Occipital lobe (tissue), 3 donors: ENCODE measurements at places on chromosomes 13 and 19.

DNA sequence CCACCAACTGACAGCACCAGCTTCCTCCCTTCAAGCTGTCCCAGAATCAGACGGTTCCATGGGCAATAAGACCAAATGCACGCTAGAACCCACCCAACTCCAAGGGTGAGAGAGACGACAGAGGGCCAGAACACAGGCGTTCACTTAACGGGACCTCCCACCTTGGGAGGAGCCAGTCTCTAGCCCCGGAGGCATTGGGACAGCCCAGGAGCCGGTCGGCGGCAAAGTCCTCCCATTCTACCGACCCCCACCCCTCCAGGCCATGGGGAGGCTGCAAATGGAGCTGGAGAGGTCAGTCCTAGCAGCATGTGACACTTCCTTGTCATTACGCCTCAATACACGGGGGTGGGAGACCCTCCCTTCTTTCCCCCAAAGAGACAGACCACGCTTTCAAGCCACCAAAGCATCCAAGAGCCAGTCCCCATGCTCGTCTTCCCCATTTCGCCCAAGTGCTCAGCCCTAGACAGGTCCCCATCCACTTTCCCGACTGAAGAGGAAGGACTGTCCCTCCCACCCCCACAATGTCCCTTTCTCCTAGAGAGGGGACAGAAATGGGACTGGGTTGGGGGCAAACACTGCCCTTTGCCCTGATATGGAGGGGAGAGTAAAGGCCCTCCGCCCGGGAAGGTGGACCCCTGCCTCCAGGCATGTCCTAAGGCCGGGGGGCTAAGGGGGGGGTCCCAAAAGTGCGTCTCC is 964 bp downstream of the KHSRP start:
- DNase-seq: no peak

- no peak for DNase-seq
These were observed 31.0 kb upstream of the MBNL2 start for GRCh38 chr13:97191142-97191541.

GRCh38 chr19:11191273-11191755 is 6.0 kb downstream of the KANK2 start:
- no peak for DNase-seq

GRCh38 chr19:17275441-17276175 is 6.1 kb upstream of the ANKLE1 start:
- no peak for DNase-seq

DNA sequence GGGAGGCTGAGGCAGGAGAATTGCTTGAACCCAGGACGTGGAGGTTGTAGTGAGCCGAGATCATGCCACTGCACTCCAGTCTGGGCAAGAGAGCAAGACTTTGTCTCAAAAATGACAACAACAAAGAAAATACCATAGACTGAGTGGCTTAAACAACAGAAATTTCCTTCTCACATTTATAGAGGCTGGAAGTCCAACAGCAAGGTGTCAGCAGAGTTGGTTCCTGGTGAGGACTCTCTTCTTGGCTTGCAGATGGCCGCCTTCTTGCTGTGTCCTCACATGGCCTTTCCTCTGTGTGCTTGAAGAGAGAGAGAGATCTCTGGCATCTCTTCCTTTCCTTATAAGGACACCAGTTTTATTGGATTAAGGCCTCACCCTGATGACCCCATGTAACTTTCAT is 56.1 kb upstream of the ADGRE5 start:
- DNase-seq: no peak

DNA sequence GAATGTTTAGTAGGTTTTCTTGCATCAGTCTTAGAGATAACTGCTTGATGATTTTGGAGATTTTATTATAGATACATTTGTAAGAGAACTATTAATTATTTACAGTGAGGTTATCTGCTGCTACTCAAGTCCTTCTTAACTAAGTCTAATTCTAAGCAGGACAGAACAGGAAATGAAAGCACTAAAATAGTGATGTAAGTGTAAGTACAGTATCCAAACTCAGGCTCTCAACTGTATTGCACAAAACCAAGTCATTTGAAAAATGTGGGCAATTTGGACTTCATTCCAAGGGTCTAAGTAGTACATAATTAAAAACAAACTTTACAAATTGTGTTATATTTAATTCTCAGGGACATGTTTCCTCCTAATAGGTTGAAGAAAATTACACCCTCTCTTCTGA is 417.1 kb downstream of the ITGBL1 start:
- no peak for DNase-seq

DNA sequence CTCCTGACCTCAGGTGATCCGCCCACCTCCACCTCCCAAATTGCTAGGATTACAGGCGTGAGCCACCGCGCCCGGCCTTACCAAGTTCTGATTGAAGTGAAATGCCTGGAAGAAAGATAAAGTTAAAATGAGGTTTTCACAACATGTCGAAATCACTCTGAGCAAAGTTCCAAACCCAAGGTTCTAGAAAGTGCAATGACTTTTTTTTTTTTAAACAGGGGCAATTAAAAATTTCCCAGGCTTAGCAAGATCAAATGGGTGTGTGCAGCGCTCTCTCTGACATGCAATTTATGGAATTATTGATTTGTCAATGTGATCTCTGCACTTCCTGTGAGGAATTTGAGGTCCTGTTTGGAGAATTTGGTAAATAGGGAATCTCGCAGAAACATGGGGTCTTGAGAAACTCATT is 12.8 kb upstream of the MAP2K2 start:
- no peak for DNase-seq

DNA sequence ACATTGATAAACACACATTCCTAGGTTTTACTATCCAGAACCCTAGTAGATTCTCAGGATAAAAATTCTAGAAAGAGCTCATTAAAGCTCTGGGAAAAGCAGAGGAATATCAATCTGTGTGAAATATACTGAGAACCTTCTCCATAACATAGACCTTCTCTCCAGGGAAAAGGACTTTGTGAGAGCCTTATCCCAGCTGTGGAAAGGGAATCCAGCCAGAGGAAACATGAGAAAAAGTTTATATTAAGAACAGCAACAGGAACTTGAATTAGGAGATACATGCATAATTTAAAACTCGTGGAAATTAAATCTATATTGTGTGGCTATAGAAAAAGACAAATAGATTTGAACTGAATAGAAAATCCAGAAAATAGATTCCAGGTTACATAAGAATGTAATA is 1639.9 kb downstream of the EFNB2 start:
- no peak for DNase-seq

DNA sequence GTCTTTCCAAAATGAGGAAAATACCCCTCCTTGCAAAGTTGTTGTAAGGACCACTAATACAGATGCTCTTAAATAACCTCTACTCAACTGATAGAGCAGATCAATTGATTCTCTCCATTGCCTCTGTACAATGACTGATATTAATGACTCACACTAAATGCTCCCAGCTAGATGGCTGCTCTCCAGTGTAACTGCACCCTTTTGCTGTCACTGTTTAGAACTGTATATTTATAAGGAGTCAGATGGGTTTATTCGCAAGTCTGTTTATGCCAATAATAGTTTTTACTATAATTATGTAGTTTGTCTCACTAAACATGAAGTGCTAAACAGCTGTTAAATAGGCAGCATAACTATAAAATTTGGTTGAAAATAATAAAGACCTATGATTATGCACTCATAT is 21.0 kb upstream of the N4BP2L1 start:
- DNase-seq: no peak

DNA sequence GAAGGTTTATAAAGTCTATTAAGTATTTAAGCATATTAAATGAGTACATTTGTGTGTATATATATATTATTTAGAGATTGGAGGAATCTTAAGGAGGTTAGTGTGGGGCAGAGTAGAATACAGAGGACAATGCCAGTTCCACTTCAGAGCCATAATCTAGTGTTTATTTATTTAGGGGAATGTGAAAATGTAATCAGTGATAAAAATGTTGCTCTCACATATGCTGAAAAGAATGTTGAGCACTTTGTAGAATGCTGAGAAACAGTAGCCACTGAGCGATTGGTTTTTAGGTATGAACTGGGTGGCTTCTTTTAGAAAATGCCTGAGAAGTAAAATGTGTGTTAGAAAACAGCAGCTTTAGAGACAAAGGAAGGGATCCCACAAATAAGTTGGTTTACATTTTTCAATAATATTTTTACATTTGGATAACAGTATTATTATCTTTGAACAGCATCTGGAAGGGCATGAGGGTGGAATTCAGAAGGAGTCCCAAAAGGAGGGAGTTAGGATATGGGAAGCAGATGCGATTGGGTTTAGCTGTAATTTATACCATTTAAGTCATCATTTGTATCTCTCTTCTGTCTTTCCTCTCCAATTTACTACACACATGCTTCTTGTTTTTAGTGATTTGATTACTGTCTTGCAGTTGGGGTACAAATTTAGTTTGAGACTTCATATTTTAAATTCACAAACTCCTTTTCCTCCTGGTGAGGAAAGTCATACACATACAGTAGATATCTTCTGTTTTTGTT is 68.6 kb downstream of the NDFIP2 start:
- DNase-seq: no peak

DNA sequence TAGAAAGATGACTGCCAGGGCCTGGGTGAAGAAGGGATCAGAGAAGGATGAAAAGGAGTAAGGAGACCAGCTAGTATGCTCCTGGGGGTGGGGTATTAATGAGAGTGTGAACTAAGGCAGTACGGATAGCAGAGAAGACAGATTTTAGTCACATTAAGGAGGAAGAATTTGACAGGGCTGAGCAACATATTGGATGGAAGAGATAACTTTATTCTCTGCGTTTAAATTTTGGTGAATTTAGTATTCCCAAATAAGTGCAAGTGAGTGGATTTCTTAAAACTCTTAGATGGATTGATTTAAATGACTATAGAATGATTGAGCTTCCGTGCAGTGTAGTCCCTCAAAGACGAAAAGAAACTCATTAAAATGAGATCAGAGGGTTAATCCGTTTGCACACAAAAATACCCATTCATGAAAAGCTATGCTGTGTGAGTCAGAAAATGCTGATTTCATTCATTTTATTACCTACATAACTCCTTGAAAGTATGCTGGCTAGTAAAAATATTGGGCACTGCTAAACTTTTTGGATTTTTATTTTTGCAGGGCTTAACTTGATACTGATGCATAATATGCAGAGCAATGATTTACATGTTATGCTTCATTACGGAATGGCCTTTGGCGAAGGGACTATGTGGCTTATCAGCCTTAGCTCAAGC is 54.1 kb downstream of the WDFY2 start:
- no peak for DNase-seq

GRCh38 chr13:41512441-41512840 is 55.1 kb downstream of the RGCC start:
- DNase-seq: no peak

- DNase-seq: no peak
These were observed 8.9 kb downstream of the FPR1 start for GRCh38 chr19:51742789-51743188.

GRCh38 chr19:52898101-52898500 is 666 bp upstream of the ZNF320 start:
- DNase-seq: no peak

DNA sequence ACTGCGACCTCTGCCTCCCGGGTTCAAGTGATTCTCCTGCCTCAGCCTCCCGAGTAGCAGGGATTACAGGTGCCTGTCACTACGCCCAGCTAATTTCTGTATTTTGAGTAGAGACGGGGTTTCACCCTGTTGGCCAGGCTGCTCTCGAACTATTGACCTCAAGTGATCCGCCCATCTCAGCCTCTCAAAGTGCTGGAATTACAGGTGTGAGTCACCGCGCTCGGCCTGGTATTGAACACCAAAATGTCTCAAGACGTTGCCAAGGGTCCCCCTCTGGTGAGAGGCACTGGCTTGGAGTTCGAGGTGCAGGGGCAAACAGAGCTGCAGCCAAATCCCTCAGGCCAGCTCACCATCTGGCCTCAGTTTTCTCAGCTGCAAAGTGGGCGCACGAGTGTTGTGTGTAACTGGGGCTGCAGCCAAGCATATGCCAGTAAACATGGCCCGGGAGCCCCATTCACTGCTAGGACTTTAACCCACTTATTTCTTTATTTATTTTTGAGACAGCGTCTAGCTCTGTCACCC is 8.0 kb downstream of the TJP3 start:
- no peak for DNase-seq

GRCh38 chr13:48436661-48437288 is 23.9 kb upstream of the LPAR6 start:
- DNase-seq: no peak

DNA sequence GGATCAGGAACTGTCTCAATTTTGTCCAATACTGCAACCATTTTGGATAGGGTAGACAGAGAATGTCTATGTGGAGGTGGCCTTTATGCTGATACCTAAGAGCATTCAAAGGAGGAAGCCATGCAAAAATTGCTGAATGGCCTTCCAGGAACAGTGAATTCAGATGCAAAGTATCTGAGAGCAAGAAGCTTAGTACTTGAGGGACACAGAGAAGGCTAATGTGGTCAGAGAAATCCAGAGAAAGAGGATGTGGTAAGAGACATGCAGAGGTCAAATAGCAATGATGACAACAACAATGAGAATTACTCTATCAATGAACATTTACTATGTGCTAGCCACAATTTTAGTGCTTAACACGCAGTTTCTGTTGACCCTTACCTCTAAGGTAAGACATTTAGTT is 785.6 kb upstream of the KLHL1 start:
- no peak for DNase-seq

DNA sequence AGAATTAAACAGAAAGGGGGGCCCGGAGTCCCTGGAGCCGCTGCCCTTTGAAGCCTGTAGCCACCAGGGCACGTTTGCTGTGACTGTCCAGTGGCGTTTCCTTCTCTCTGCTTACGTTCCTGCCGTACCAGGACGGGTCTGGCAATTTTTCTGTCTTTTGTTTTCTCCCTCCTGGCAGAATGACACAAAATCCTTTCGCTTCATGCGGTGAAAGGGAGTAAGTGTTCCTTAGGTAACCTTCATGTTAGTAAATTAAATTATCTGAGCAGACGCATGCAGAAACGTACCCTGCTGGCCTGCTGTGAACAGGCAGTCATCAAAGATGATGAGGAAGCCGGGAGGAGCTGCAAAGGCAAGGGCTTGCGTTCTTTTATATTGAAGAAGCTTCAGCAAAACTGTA is 299.3 kb upstream of the ARGLU1 start:
- DNase-seq: no peak

DNA sequence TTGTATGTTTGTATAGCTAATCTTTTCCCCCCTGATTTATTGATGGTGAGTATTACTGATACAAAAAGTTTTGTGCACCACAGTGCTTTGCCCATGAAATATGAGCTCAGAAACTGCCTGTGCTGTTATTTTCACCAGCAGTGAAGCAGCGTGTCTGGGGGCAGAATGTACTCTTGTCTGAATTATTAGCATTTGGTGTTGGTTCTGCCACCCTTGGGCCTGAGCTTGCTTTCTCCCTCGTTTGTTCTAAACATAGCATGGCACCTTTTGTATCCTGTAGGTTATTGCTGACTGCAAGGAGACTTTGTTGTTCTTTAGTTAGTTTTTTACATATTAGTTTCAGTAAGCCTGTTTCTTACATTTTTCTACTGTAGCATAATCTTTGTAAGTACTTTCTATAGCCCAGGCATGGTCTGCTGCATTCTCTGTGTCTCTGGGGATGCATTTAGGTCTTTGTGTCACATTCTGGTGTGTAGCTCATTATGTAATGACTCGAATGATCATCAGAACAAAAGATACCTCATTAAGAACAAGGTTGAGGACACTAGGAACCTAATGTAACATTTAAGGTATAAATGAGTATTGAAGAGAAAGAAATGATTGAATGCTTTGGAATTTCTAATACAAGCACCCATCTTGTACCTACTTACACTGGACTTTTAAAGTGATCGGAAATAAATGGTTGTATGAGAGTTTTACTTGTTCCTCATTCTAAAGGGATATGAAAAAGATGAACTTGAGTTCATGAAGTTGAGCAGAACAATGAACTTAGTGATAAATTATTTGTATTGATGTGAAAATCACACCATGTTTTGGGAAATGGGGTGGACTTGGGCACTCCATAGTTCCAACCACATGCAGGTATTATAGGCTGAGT is 50.3 kb upstream of the GPI start:
- no peak for DNase-seq
